ENCODE measurements at places on chromosomes 4 and X.

GRCh38 chr4:60034361-60034760 is 1165.8 kb upstream of the ADGRL3 start:
- no peak for DNase-seq

DNA sequence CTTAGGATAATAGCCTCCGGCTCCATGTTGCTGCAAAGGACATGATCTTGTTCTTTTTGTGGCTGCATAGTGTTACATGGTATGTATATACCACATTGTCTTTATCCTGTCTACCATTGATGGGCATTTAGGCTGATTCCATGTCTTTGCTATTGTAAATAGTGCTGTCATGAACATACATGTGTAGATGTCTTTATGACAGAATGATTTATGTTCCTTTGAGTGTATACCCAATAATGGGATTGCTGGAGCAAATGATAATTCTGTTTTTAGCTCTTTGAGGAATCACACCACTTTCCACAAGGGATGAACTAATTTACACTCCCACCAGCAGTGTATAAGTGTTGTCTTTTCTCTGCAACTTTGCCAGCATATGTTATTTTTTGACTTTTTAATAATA is 4.6 kb downstream of the RAB33B start:
- no peak for DNase-seq

- no peak for DNase-seq
Measured at GRCh38 chr4:79759793-79760192, 313.2 kb downstream of the ANTXR2 start.

DNA sequence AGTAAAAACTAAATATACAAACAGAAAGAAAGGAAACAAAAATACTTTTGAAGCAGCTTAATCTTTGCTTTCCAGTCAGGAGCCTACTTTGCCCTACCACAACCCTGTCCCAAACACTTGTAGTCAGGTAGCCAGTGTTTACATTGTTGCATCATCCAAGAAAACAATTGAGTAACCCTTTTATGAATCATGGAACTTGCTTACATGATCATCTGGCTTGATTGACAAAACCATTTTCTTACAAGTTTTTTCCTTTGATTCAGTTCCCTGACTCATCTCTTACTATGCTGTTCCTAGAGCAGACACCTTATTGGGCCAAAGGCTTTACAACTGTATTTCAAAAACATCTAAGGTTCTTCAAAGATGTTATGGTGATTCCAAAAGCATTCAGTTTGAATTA is 740.1 kb downstream of the KLHL13 start:
- no peak for DNase-seq

DNA sequence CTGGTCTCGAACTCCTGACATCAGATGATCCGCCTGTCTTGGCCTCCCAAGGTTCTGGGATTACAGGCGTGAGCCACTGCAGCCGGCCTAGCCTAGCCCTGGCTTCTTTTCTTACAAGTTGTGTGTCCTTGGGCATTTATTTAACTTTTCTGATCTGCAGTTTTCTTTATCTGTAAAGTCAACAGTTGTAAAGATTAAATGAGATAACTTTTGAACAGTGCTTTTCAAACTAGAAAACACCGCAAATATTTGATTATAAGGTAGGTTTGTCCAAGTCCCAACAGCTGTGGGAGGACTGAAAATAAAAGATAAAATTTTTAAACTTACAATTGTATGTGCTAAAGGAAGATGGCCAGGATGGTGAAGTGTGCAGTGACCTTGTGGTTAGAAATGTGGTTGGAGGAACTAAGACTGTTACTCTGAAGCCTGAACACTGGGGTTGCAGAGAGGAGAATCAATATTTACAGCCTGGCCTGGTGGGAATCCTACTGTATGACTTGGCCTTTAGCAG is 44.8 kb downstream of the GSX2 start:
- DNase-seq, result no peak

DNA sequence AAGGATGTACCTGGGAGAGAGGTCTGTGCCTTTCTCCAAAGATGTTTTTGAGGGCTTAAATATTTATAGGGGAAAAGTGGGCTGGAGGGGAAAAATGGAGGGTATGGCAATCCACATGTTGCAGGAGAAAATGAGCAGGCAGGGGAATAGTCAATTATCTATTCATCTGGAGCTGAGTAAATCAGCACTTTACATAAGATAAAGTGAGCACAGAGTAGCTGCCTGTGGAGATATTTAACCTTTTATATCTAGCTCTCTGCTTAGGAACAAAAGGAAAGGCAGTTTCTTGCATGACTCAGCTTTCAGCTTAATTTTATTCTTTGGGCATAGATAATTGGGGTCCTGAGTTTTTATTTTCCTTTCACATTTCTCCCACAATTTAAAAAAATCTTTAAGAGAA is 93.6 kb upstream of the NPY2R start:
- no peak for DNase-seq

- DNase-seq, result no peak
Measured at GRCh38 chrX:110252711-110253110, 65.2 kb downstream of the AMMECR1 start.

DNA sequence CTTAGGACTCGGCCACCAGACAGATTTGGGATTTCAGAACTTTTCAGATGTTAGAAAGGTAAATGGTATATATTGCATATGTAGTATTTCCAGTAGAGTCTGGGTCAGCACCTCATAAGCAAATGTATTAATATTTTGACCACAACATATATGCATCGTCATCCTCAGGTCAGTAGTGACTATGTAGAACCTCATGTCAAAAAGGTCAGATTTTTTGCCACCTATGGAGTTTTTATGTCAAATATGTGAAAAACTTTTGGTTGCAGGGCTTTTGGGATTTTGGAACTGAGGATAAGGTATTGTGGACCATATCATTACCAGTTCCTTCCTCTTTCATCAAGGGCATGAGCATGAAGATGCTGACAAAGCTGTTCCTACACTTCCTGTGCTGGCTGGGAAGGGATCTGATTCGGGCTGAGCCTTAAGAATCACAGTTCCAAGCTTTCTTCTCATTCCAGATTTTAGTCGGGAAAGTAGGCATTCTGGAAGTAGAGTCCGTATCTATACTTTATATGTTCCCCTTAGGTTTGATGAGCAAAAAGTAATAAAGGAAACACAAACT is 183.0 kb upstream of the PGRMC2 start:
- no peak for DNase-seq

- DNase-seq, result no peak
Measured at GRCh38 chr4:123783151-123783790, 386.7 kb downstream of the SPRY1 start.

- peak; percentile 18 for DNase-seq
Measured at GRCh38 chr4:78057600-78058550, 752 bp downstream of the FRAS1 start.

GRCh38 chr4:27412613-27413012 is 552.0 kb downstream of the STIM2 start:
- no peak for DNase-seq

GRCh38 chrX:74421740-74422352 is 553 bp downstream of the SLC16A2 start:
- no peak for DNase-seq

DNA sequence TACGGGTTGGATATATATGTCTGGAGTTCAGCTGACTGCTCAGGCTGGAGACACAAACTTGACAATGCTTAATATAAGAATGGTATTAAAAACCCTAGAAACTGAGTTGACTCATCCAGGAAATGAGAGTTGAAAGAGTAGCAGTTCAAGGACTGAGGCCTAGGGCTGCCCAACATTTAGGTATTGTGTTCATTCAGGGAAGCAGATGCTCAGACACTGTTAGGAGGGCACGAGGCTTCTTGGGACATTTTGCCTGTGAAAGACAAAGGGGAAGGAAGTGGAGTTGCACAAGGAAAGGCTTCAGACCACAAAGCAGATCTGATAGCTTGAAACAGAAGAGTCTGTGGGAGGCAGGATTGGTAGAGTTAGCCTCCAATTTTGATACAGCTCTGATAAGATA is 52.0 kb upstream of the HS3ST1 start:
- no peak for DNase-seq

DNA sequence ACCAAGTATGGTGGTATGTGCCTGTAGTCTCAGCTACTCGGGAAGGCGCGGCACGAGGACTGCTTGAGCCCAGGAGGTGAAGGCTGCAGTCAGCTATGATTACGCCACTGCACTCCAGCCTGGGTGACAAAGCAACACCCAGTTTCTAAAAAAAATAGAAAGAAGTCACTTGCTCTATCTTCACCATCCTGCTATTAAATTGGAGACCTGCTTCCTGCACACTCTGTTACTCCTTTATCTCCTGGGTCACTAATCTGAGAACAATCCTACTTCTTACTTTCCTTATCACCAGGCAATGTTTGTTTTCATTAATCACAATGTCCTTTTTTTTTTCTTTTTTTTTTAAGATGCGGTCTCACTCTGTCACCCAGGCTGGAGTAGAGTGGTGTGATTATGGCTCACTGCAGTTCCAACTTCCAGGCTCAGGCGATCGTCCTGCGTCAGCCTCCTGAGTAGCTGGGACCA is 16.2 kb downstream of the PRKX start:
- no peak for DNase-seq

DNA sequence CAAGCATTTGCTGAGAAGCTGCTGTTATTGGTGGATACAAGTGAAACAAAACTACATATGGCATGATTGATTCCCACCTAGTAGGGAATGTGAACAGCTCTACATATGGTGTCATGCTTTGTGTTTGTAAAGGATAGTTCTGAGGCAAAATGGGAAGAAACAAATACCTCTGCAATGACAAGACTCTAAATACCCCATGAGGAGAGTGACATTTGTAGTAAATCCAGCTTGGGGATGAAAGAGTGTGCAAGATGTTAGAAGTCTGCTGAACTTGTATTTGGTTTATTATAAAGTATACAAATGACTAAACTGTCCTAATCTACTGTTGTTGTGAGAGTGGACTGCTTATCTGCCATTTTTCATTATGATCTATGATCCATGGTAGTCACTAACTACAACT is 120.8 kb upstream of the HS3ST1 start:
- no peak for DNase-seq

DNA sequence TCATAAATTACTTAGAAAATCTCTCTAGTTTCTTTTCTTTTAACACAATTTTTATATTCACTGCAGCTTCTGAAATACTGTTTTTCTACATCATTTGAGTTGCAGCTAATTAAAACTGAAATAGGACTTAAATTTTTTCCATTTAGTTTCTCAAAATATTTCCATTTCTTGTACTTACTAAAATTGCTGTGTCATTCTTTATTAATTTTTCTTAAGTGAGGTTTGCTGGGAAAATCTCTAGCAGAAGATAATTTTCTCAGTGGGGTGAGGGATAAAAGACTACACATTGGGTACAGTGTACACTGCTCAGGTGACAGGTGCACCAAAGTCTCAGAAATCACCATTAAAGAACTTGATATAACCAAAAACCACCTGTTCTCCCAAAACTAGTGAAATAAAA is 57.7 kb downstream of the RNF150 start:
- DNase-seq, result no peak

- no peak for DNase-seq
Measured at GRCh38 chr4:40842725-40843423, 93.1 kb downstream of the NSUN7 start.

DNA sequence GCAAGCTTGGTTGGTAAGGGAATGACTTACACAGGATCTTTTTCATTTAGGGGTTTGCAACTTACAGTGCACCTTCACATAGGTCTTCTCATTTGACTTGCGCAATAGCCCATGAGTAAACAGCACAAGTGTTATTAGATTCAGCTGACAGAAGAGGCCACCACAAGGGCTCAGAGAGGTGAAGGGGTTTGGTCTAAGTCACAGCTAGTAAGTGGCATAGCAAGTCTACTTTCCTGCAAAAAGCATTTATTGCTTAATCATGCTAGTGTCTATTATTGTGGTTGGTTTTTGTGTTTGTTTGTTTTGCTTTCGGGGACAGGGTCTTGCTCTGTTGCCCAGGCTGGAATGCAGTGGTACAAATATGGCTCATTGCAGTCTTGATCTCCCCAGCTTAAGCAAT is 83.3 kb downstream of the SPRY1 start:
- DNase-seq, result no peak

GRCh38 chr4:11881364-11881763 is 452.7 kb upstream of the HS3ST1 start:
- DNase-seq, result no peak

GRCh38 chrX:37686996-37687395 is 1.4 kb downstream of the XK start:
- no peak for DNase-seq

DNA sequence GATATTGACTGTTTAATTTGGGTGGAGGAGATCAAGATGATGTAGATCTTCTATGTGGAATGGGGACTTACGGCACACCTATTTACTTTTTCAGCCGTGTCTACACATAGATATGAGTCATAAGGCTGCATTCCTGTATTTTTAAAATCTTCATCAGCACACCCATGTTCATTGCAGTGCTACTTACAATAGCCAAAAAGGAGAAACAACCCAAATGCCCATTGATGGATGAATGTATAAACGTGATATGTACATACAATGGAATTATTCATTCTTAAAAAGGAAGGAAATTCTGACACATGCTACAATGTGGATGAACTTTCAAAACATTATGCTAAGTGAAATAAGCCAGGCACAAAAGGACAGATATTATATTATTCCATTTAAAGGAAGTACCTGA is 98.6 kb downstream of the AASDH start:
- no peak for DNase-seq

- no peak for DNase-seq
Measured at GRCh38 chr4:72387959-72388358, 181.1 kb downstream of the ADAMTS3 start.

DNA sequence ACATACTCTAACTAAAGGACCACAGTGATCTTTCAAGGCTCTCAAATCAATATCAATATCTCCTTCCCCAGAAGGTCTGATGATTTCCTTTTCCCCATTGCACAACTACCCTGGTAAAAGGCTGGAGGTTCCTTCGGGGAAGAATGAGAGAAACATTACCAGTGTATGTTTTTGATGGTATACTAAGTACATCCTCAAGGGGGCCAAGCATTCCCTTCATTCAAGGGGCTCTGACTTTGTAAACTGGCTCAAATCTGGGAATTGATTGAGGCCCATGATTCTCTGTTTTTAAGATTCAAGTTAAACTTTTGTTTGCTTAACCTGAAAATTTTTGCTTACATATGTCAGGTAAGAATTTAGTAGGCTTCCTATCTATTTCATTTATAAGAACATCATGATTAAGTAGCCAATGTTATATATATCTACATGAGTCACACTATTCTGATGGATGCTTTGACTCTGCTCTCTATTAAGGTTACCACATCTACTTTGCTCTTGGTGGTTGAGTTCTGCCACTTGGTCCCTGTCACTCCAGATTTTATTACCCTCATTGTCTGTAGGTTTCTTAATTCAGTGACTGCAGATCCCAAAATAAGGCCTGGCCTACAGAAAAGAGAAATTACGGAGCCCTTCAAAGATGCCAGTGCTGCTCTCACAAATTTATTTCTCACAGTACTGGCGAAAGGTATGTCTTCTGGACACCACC is 16.4 kb upstream of the GUCY1B1 start:
- no peak for DNase-seq

DNA sequence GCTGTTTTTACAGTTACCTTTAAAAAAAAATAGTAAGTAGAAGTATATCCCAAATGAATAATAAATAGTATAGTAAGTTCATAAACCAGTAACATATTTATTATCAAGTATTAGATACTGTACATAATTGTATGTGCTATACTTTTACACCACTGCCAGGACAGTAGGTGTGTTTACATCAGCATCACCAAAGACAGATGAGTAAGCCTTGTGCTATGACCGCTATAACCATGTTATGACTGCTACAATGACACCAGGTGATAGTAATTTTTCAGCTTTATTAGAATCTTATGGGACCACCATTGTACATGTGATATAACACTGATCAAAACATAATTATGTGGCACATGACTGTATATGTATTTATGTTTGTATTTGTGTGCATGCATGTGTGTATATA is 27.3 kb downstream of the PABPC4L start:
- no peak for DNase-seq
